ENCODE measurements at places on chromosomes 5 and 9. TPM values are rescaled to one million over a fixed set of nuclear protein-coding genes. Genes with fewer than 3 reads are reported as not detected.
A peak's percentile ranks its signal among the peaks of the same experiment; 100 is the strongest.

GRCh38 chr5:120252839-120253238 is 211.3 kb upstream of the PRR16 start:
- peak; percentile 38 for DNase-seq

DNA sequence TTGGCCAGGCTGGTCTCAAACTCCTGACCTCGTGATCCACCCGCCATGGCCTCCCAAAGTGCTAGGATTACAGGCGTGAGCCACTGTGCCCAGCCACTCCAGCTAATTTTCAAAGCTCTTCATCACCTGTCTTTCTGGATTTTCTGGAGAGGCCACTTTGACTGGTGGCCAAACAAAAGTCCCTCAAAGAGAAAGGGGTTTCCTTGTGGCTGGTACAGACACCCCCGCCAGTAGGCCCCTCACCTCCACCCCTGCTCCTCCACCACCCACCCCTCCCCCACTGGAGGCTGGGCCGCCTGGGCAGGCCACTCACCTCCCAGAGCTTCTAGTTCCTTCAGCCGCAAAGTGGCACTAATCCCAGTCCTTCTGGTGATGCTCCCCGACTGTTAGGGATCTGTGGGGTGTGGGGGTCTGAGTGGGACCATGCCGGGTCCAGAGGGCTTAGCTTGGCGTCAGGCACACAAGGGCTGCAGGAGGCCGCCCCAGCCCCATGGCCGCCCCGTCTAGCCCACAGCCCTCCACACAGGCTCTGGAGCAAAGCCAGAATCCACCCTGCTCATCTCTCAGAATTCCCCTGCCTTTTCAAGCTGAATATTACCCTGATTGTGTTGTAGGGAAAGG is 182.0 kb upstream of the IER5L start:
- DNase-seq = no peak

GRCh38 chr5:166865206-166865605 is 1426.2 kb upstream of the WWC1 start:
- no peak for DNase-seq

DNA sequence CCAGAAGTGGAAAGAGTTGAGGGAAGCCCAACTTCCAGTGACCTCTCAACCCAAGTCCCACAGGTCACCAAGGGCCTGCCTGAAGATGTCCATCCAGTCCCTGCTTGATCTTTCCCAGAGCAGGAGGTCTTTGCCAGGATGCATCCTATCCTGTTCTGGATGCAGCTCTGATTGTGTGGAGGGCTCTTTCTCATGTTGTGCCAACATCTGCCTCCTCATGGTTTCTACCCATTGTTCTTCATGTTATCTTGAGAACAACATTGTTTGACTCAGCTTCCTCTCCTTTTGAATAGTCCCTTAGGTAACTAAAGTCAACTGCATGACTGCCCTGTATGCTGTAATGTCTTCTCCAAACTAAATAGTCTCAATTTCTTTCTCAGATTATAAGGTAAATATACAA is 169.3 kb downstream of the CCDC192 start:
- DNase-seq = no peak

Gene UBE2QL1
- total RNA-seq = 0.49 TPM
